ENCODE measurements at places on chromosomes 1 and 21.

- DNase-seq, result peak; percentile 21
These were observed 38.6 kb upstream of the EPS8L3 start for GRCh38 chr1:109802136-109802900.

GRCh38 chr1:160423966-160424365 is 23.6 kb downstream of the VANGL2 start:
- no peak for DNase-seq

GRCh38 chr21:45164838-45165237 is 90.5 kb downstream of the ADARB1 start:
- no peak for DNase-seq

DNA sequence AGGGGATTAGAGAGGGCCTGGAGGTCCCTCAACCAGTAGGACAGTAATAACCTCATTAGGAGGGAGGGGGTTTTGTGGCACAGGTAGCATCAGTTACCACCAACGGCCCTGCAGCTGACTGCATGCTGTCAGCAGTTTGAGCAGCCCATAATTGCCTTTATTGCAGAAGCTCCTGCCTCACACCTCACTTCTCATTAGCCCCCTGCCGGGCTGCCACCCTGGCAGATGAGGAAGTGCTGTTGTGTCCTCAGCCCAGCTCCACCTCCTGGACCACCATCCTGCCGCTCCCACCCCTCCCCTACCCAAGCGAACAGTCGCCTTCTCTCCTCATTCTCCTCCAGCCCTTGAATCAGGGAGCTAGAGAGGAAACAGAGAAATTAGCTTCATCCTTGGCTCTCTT is 237.4 kb downstream of the LMX1A start:
- DNase-seq, result no peak

- DNase-seq, result no peak
These were observed 32.1 kb upstream of the HIVEP3 start for GRCh38 chr1:41950820-41951219.

GRCh38 chr1:233278631-233279030 is 16.9 kb downstream of the PCNX2 start:
- DNase-seq, result no peak

GRCh38 chr1:221672965-221673364 is 68.9 kb downstream of the DUSP10 start:
- DNase-seq, result no peak

- DNase-seq, result no peak
These were observed 79.7 kb downstream of the KIF26B start for GRCh38 chr1:245234217-245235081.

GRCh38 chr1:240464099-240464498 is 147.9 kb downstream of the GREM2 start:
- DNase-seq, result no peak

All from stimulated activated CD4-positive, alpha-beta T cell treated with anti-CD3 and anti-CD28 coated beads, Interleukin-12 subunit alpha, Interleukin-12 subunit beta, amount 100 ng/mL, for 4 hours (primary cell).